ENCODE measurements at places on chromosomes 1 and 21.

- no peak for DNase-seq
Observed at GRCh38 chr1:68442006-68442405, 7.7 kb downstream of the RPE65 start.

GRCh38 chr1:22848405-22848804 is 124.3 kb downstream of the LACTBL1 start:
- no peak for DNase-seq

DNA sequence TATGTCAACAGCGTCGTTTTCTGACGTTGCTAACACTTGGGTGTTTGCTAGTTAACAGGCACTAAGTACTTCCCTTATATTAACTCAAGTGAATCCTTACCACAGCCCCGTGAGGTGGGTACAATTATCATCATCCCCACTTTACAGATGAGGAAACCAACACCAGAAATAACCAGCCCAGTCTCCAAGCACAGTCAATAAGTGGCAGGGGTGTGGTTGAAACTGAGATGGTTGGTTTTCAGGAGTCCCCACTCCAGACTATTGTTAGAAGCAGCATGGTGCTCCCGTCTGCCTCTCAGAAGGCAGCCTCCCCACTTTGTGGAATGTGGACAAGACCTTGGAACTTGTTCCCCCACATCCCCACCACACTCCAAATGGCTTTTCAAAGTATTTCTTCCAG is 45.7 kb upstream of the ACOT11 start:
- DNase-seq: no peak

- DNase-seq: no peak
Observed at GRCh38 chr1:39892601-39893595, 8.8 kb downstream of the MYCL start.

GRCh38 chr21:24395320-24395923 is 1211.9 kb downstream of the MRPL39 start:
- DNase-seq: no peak

DNA sequence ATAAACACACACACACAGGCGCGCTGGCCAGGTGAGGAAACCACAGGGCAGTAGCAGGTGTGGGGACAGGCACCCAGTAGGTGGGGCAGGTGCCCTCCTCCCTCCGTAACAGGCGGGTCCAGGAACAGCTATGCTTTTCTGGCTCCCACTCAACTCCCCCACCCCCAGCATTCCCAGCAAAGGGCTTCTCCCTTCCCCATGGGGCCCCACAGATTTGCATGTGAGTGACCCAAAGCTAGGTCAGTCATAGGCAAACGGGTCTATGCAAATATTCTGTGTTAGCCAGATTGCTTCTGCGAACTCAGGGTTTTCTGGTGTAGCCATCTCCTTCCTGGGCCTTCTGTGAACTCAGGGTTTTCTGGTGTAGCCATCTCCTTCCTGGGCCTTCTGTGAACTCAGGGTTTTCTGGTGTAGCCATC is 114.2 kb downstream of the SIK1 start:
- DNase-seq: no peak

DNA sequence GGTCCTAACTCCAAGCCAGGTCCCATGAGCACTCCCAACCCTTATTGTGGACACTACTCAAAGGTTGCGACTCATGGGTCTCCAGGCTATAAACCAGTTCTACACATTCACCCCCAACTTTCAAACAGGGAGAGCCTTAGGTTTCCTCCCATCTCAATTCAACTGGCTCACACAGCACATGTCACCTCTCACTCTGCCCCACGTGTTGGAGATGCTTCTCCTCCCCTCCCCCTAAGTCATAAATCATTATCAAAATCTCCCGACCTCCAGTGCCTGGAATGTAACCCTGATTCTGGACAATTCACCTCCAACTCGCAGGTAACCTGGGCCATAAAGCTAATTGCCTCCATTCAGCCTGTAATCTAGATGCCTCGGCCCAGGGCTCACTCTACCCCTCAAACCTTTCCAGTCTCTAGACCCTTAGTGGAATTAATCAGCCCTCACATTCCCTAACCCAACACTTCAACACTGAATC is 595 bp downstream of the AK2 start:
- DNase-seq: no peak
